ELR (cell line): ENCODE measurements at places on chromosomes 2 and 18.

DNA sequence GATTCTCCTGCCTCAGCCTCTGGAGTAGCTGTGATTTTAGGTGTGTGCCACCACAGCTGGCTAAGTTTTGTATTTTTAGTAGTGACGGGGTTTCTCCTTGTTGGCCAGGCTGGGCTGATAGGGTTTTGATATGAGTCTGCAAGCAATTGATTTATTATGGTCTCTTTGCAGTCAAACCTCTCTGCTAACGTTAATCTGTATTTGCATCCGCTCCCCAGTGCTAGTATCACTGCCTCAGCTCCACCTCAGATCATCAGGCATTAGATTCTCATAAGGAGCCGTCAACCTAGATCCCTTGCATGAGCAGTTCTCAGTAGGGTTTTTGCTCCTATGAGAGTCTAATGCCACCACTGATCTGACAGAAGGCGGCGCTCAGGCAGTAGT lies 19.0 kb downstream of the HAT1 start:
- DNase-seq, result no peak

- no peak for DNase-seq
Measured at GRCh38 chr2:17271416-17271815, 246.8 kb downstream of the RAD51AP2 start.

DNA sequence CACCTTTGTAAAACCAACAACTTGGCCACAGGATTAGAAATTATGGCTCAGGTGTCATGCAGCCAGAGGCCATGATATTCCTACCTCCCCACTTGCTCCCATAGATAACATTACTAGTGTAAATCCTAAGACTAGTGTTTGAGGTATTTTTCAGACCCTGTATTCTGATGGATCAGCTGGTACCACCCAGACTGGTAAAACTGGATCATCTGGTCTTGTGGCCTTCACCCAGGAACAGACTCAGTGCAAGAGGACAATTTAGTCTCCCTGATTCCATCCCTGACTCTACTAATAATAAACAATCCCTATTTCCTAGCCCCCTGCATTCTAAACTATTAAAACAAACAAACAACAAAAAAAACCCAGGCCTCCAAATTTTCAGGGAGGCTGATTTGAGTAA lies 121.0 kb downstream of the ALPK2 start:
- no peak for DNase-seq

- peak; percentile 73 for DNase-seq
Measured at GRCh38 chr18:48455555-48456478, 46.6 kb upstream of the ZBTB7C start.

DNA sequence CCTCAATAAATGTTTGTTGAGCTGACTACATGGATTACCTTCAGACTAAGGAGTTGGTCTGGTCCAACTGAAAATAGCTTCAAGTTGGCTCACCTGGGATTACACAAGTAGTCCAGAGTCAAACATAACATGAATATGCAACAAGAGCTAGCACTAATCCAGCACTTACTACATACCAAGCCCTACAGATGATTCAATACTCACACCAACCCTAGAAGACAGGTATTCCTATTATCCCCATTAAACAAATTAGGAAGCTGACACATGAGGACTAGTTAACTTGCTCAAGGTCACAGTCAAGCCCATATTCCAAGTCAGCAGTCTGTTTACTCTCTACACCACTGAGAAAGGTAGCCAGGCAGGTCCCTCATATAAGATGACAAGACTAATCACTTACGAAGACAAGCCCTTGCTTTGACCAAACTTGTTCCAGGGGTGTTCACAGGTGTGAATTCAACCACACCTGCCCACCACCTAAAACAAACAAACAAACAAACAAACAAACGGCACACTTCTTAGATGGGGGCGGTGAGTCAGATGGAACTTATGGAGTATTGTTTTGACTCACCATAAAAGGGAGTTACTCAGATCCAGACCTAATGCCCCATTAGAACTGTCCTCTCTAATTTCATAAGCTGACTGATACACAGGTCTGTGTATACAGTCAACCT lies 29.1 kb downstream of the TMEM131 start:
- peak; percentile 64 for DNase-seq

DNA sequence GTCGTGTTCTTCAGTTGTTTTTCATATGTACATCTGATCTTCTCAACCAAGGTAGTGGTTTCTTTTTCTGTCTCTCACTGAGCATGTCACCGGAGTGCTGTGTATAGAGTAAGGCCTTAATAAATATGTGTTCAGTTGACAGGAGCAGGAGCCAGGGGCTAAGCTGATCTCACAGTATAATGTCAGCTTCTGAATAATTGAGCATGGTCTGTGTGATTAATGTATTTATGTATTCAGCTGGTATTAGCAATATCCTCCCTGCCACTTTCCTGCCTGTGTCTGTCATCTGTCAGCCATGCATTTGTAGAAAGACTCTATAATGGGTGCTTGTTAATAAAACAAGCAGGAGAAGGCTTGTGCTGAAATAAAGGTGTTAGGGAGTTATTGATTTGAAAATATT lies 198.9 kb downstream of the ADCYAP1 start:
- no peak for DNase-seq

DNA sequence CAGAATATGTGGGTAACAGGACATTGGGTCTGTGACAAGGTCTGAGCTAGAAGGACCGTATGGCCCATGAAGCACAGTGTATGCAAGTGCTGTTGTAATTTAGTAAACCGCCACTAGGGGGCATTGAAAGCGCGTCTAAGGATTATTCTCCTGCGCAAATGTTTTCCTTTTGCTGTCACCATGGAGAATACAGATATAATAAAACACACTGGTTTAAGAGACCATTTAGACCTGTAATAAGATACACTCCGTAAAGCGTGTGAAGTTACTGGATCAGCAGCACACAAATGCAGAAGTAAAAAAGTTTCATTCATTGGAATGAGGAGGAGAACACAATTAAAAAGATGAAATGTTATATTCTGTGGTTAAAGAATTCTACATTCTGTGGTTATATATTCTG lies 272.4 kb downstream of the AGAP1 start:
- DNase-seq, result peak; percentile 80

DNA sequence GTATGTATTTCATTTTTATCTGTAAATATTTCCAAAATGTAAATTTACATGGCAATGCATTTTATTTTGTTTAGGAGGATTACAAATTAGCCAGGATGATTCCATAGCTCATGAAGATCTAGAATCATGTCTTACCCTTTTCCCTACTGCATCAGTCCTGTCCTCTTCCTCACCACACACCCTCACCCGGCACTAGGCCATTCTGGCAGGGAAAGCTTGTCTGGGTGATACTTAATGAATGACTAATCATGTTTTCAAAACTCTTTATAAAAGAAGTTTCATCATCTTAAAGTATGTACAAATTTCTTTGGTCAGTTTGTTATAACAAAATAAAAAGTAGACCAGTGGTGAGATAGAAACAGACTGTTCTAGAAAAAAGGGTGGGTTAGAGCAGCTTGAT lies 283.3 kb upstream of the VWC2L start:
- DNase-seq, result peak; percentile 69

- DNase-seq, result no peak
Measured at GRCh38 chr2:23756593-23757292, 170.2 kb downstream of the ATAD2B start.
